ENCODE measurements at places on chromosomes 11 and 22. TPM values are rescaled to one million over a fixed set of nuclear protein-coding genes. Genes with fewer than 3 reads are reported as not detected.

The CCDC89 gene
- 27.9 TPM for total RNA-seq

GRCh38 chr11:35347921-35348331 is 71.4 kb downstream of the SLC1A2 start:
- H3K4me3 ChIP-seq, result no peak overlapping the region
- DNase-seq, result no peak
- no peak overlapping the region for H3K27ac ChIP-seq

DNA sequence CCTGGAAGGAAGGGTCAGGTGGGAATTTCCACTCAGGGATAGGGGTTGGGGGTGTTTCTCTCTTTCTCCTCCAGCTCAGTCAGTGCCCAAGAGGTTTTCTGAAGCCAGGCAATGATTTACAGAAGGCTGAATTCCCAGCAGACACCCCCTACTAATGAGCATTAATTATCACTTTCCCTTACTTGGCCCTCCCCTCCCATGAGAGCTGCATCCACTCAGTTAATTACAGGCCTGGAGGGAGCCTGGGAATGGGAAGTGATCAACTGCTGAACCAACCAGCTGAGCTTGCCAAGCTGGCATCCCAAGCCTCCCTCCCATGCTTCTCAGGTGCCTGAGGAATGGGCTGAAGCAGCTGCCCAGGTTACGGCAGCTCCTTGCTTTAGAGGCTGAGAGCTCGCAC is 992 bp downstream of the LGALS12 start:
- H3K27me3 ChIP-seq, result no peaks in the 10 kb centered on the region
- DNase-seq, result no peak
- peaks cover 15% of the 10 kb centered on the region for H3K4me1 ChIP-seq
- H3K4me3 ChIP-seq, result no peak overlapping the region

DNA sequence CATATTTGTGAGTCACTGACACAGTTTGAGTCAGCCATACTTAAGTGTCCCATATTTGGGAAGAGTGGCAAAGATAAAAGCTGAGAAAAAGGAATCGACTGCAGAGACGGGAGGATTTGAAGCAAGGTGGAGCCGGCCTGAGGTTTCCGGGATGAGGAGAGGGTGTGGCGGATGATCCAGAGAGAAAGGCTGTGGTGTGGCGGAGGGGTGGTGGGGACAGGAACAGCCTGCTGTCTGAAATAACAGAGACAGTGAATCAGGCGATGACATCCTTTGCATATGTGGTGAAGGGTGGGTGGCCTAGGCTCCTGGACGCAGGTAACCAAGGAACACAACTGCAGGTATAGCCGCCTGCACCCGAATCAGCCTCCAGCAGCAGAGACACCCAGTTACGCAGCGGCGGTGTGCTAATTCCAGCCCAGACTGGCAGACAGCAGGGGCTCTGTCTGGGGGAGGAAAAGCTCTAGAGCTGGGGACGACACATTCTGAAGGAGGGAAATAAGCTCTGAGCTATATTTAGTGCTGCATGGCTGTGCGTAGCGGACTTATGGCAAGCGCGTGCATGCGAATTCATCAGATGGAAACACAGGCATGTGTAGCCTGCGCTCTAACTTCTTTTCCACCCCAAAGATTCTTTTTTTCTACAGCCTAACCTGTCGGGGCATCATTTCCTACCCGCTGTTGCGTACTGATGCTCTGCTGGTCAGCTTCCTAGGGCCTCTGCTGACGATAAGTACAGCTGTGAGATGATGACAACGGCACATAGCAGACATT is 62.7 kb upstream of the BARX2 start:
- no peaks in the 10 kb centered on the region for H3K27me3 ChIP-seq
- H3K4me3 ChIP-seq, result no peak overlapping the region
- no peak overlapping the region for H3K27ac ChIP-seq
- DNase-seq, result no peak

- no peak overlapping the region for H3K27ac ChIP-seq
- H3K4me3 ChIP-seq, result no peak overlapping the region
- DNase-seq, result no peak
- no peaks in the 10 kb centered on the region for H3K27me3 ChIP-seq
- H3K4me1 ChIP-seq, result peaks cover 17% of the 10 kb centered on the region
- H3K36me3 ChIP-seq, result no peaks in the 10 kb centered on the region
Observed at GRCh38 chr11:11313426-11313825, 39.6 kb downstream of the CSNK2A3 start.

Measured in testis (tissue), 5 donors.